ENCODE measurements at places on chromosomes 3 and 15. TPM values are rescaled to one million over a fixed set of nuclear protein-coding genes. Genes with fewer than 3 reads are reported as not detected.

Gene OR4F15
- not detected for total RNA-seq

Gene SHC4
- 0.10 TPM for total RNA-seq

Gene IL17RD
- 3.5 TPM for total RNA-seq

Gene TBC1D5
- 30.4 TPM for total RNA-seq

Measured in Panc1 (cell line).